ENCODE measurements at places on chromosomes 5 and 9.

GRCh38 chr5:82924226-82925060 lies 152.8 kb downstream of the TMEM167A start:
- DNase-seq: no peak

DNA sequence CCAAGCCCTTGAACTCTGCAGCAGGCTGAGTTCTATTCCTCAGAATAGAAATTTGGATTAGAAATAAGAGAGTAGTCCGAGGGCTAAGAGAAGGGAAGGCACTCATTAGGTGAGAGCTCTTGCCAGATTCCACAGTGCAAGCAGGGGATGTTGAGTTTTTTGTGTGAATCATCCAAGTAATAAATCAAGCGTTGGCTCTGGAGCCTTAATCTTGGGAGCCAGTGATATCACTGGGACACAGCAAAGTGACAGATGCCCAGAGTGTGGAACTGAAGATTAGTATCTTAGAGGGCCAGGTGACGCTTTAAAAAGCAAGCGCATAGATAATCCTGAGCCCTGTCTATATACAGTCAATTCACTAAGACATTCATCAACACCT lies 60.3 kb downstream of the FOXD1 start:
- no peak for DNase-seq

DNA sequence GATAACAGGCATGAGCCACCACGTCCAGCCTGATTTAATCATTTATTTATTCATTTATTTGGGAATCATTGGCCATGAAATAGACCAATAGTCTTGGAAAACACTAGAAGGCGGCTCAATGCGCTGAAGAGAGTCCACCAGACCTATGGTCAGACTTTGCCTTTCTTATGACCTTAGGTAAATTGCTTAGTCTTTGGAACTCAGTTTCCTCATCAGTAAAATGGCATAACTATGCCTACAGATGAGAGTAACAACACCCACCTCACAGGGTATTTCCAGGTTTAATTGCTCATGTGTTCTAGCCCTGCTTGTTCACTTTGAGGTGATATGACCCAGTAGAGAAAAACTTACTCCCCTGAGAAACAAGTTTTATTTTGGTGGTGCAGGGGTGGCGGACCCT lies 38.2 kb upstream of the CPEB4 start:
- DNase-seq: no peak

- no peak for DNase-seq
These were observed 80.1 kb downstream of the FBXW11 start for GRCh38 chr5:171926311-171926710.

DNA sequence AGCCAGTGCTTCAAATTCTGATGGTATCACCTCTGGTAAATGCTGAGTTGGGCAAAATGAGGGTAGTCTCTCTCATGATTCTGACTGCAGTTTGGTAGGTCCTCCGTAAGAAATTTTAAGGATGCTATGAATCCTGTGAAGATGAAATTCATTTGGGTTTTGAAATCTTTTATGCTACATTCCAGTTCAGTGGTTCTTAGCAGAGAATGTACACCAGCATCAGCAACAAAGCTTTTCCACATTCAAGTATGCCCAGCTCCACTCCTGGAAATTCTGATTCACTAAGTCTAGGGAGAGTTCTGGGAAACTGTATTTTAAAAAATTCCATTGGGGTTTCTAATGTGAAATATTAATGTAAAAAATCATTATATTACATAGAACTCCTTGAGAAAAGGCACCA lies 33.6 kb upstream of the ACOT12 start:
- no peak for DNase-seq

GRCh38 chr9:109122726-109123621 lies 3.2 kb upstream of the TMEM245 start:
- DNase-seq: no peak

DNA sequence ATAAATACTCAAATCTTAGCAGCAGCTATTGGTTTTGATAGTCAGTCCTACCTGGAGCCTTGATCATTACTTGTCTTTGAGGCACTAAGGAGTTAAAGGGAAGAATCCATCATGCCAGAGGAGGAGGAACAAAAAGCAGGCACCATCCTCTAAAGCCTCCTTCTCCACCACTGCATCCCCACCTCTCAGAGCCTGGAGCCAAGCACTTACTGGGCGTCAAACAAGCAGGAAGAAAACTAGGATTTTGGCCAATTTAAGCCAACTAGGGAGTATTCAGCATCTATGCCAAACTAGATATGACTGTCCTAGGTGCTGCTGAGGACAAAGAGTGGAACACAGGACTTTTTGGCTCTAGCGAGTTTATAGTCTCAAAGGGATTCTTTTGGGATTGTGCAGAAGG lies 152.5 kb downstream of the PPP2R2B start:
- no peak for DNase-seq

DNA sequence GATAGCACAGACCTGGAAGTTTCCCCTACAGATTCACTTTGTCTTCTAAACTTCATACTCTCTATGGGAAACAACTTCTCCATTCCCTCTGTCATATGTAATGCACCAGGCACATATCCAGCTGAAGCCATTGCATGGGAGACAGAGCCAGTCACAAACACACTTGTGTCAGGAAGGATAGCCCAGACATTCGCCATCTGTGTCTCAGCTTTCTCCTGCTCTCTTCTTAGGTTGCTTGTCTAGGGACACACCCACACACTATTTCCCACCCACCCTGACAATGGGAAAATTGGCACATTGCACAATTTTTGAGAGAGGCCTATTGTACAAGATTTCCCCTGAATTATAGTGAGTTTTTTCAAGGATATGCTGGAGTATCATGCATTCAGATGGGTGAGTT lies 158.4 kb upstream of the MPDZ start:
- no peak for DNase-seq

DNA sequence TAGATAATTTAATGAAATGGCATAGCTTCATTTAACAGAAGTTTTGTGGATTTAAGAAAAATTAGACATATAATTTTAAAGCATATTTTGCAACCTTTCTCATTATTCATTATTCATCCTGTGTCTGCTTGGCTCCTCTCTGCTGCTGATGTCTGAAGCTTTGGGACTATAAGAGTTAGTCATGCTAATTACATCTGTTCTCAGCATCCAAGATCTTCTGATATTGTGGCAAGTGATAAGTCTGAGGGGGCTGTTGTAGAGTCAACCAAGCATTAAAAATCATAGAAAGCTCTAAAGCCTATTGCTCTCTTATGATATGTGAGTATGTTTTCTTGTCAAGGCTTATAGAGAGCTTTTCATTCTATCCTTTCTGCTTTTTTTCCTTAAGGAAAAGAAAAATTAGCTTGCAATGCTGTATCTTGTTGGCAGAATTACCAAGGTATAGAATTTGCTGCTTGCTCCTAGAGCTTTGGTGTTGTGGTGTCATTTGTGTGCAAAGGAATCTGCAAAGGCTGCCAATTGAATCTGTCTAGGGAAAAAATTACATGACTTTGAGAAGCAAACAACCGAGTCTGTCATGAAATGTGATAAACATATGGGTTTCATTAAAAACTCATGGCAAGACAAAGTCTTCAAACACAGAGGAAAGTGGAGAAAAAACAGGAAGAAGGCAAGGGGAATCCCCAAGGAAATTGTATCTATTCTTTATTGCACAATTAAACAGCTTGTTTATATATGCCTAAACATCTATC lies 156.1 kb upstream of the DAB2 start:
- DNase-seq: no peak

DNA sequence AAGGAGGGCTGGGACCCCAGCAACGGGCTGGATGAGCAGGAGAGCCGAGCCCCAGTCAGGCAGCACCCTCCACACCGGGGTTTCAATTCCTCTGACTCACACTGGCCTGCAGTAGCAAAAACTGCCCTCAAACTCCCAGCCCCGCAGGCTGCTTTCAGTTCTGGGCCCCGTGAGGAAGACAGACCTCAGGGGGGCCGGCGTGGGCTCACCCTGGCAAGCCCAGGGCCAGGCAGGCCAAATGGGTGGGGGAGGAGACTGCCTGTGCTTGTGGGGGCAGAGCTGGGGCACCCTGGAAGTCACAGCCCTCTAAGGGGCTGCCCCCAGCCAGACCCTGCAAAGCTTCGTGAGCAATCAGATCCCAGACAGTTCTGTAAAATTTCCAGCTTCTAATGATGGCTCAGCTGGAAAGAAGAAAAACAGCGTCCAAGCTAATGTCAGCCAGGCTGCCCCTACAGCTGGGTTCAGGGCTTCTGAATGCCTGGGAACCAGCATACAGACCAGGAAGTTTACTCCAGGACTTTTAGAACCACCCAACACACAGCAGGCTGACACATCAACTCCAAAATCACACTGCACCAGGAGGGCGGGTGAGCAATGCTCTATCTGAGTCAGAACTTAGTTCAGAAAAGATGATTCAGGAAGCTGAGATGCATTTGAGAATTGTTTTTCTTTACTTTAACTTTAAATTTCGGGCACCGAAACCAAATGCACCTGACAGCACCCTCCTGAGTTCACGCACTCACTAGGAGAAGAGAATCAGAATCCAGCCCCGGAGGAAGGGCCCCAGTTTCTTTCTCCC lies 34.7 kb downstream of the LPCAT1 start:
- DNase-seq: no peak

- no peak for DNase-seq
These were observed 101.3 kb upstream of the LARP1 start for GRCh38 chr5:154653764-154654485.

- no peak for DNase-seq
These were observed 22.3 kb upstream of the ALDH1B1 start for GRCh38 chr9:38370176-38370575.

DNA sequence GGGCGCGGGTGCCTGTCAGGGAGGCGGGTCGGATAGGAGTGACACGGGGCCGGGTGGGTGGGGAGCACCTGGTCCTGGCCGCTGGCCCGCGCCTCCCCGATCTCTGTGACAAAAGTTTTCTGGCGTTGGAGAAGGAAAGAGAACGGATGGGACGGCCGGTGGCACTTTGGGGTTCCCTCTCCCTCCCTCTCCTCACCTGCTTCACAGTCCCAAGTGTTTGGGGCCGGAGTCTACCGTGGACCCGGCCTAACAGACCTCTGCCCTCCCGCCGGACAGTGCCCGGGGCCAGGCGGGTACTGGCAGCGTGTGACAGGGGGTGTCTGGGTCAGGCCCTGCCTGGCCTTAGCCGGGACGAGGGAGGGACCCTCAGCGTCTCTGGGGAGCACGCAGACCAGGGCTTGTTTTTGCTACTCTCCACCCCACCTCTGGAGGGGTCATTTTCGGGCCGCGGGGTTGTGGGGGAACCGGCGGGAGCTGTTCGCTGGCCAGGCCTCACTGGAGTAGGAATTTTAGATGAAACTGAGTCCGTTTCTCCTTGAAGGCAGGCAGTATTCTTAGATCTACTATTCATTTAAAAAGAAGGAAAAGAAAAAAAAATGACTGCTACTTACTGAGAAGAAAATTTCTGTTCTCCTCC lies 1.7 kb downstream of the PRDM6 start:
- DNase-seq: no peak

DNA sequence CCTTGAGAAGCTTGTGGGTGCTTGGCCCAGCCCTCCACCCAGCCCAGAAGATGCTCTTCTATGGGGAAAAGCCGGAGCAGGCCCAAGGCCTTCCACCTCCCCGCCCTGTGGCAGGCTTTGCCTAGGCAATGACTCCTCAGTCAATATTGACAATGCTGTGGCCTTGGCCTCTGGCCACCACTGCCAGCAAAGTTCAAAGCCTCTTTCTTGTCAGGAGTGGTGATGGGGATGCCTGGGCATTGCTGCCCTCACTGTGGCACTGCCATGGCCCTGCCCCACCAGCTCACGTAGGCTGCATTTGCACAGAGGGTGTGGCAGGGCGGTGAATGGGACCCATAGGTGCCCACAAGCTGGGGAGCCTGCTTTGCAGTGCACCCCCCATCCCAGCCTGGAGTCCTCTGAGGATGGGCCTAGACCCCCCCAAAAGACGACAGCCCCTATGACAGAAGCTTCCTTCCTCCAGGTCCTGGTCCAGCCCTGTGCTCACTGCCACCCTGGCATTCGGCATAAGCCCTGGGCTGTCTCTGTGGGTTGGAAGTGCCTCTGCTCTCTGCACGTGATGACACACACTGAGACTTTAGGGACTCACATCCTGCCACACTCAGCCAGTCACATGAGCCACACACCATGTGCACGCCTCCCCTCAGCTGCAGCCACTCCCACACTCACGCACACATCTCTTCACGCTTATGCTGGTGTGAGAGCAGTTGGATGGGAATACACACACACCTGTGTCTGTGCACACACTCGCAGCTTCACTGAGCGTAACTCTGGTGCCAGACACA lies 31.1 kb downstream of the MORN5 start:
- DNase-seq: no peak

GRCh38 chr5:131488463-131488862 lies 146.6 kb downstream of the RAPGEF6 start:
- no peak for DNase-seq

DNA sequence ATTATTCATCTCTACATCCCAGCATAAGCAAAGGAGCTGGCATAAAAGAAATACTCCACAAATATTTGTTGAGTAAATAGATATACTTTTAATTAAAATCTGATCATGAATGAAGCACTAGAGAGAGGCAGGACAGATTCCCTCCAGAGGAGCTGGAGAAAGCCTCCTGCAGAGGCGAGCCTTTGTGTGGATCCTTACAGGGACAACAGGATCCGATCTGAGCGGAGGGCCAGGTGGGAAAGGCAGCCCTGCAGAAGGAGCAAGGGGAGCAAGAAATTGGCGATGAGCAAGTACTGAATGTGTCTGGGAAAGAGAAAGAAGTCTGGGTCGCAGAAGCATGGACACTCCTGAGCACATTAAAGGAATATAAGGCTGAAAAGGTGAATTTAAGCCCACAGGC lies 69.4 kb downstream of the EBF1 start:
- DNase-seq: no peak

DNA sequence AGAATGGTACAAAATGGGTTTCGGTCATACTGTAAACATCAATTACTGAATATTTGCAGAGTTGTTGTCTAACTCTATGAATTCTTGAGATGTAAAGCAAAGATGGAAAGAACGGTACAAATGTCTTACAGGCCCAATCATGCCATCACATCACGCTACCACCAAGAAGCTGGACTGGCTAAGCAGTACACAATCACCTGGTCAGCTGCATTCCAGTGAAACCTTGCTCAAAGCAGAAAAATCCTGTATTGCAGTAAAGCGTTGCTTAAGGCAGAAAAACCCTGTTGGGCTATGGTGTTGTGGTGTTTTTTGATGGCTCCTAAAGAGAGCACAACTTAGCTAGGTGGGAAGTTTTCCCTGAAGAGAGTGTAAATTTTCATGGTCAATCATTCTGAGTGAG lies 112.6 kb upstream of the RASA1 start:
- DNase-seq: no peak

GRCh38 chr9:117074784-117075520 lies 339.9 kb downstream of the ASTN2 start:
- no peak for DNase-seq

GRCh38 chr9:115202960-115203751 lies 85.2 kb upstream of the TNC start:
- DNase-seq: no peak
